ENCODE measurements at places on chromosomes 2 and 18.
A peak's percentile ranks its signal among the peaks of the same experiment; 100 is the strongest.

- DNase-seq: no peak
Observed at GRCh38 chr18:31658670-31659575, 25.5 kb downstream of the B4GALT6 start.

DNA sequence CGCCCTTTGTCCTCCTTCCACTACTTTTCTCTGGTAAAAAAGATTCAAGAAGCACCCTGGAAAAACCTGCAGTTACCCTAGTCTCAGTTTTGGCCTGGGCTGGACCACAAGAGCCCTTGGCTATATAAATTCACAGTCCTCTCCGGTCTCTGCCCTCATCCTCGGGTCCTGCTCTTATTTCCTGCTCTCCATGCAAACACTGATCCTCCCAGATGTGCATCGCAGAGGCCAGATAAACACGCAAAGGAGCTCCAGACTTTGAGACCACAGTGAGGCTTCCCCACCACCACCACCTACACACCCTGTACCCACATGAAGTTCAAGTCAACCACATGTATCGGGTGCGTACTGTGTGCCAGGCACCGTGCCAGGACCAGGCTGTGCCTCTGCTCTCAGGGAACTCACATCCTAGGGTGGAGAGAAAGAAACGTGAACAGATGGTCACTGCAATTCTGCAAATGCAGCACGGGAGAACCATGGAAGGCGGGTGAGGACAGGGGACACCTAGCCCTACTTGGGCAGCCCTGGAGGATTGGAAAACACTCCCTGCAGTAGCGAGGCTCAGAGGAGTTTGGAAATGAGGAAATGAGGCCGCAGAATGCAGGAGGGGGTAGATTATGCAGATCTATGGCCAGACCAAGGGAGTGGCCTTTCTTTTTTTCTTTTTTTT is 7.4 kb downstream of the CTDSP1 start:
- peak; percentile 78 for DNase-seq

DNA sequence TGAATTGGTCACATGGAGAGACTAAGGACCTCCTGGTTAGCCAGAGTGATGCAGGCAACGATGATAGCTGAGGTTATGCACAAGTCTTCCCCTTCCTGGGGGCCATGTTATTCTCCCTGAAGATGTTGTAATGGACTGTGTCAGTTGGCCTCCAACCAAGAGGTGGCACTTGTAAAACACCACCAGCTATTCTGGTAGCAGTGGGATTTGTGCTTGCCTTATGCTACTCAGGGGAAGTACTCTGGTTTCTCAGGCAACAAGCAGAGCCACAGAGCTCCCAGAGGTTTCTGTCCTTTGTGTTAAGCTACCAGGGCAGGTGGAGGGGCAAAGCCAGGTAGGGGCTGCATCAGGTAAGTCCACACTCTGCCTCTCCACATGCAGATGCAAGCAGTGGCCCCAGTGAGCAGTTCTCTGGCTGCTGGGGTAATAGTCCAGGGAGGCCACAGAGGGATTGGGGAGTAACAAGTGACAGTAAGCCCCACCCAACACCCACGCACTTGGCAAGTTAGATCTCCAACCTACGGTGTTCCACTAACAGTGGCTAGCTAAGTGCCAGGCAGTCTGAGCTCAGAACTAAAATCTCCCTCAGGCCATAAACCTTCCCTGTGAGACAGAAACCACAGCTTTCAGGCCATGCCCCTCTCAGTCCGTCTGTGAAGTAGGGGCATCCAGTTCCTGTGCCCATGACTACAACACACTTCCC is 99.7 kb downstream of the RND3 start:
- DNase-seq: no peak

DNA sequence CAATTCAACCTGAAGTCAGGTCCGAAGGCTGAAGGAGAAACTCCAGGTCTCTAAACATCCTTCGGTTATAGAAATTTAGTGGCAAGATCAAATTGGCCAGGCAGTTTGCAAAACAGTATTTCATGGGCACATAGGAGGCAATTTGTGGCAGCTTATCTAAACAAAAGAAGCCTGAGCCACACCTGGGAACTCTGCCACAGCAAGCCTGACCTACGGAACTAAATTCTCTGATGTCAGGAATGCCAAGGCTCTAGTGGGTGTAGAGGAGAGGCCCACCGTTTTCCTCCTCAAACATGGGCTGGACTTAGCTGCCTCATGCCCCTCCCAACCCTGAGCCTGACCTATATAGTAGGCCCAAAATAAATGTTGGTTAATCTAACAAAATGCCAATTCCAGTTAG is 16.0 kb downstream of the SATB2 start:
- no peak for DNase-seq

DNA sequence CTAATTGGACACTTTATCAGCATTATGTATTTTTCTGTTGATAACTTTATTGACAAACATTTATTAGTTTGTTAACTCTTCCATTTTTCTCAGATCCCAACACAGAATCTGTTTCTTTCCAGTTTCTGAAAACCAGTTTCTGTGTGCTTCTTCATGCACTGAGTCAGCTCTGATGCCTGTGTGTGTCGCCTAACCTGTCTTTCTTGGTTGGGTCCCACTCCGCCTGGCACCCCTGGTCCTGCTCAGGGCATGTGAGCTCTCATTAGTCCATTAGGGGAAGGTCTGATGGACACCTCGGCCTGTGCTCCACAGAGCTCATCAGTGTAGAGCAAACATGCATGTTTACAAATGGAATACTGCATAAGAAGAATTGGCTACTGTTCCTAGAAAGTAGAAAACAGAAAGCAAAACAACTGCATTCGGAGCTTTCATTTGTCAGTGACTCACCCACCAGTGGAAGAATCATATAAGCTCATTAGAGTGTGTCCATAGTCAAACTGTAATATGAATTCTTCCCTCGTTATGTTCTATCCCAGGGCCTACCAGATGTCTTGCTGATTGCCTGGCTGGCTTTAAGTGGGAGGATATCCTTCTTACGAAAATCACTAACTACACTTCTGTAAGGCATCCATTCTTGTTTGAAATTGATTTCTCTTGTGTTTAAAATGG is 137.7 kb downstream of the SNTG2 start:
- no peak for DNase-seq

DNA sequence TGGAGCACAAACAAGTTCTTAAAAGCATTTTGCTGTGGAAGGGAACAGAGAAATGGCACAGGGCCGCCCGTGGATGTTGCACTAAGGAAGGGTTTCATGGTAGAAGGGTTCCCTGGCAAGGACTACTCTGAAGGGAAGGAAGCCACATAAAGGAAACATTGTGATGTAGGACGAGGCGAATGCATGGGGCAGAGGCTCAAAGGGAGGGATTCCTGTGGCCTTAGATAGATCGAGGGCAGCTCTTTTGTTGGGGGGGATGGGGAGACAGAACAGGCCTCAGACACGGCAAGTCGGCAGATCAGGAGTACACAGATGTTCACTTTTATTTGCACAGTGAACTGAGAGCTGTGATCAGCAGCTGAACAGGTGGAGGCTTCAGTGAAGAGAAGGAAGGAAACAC is 205.4 kb downstream of the SNTG2 start:
- no peak for DNase-seq

- DNase-seq: no peak
Observed at GRCh38 chr18:64403784-64404503, 255.1 kb upstream of the LINC00305 start.

GRCh38 chr18:8952769-8953760 is 149.4 kb upstream of the NDUFV2 start:
- no peak for DNase-seq

DNA sequence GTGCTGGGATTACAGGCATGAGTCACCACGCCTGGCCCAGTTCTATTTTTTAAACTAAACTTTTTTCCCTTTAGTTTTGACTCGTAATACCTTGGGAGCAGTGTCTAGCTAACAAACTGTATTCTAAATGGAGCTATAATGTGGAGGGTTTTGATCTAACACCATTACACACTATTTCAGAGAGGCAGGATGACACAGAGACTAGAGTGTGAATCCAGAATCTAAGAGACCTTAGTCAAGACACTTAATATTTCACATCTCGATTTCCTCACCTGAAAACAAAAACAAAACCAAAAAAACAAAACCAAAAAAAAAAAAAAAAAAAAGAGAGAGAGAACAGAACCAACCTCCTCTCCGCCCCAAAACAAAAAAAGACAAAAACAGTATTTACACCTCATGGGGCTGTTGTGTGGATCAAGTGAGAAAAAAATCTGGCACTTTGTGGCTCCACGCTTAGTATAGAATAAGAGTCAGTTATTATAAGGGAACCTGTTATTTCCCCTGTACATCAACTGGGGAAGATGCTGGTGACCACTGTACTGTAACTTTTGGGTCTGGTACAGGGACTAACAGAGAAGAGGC is 31.3 kb downstream of the DARS1 start:
- no peak for DNase-seq

GRCh38 chr2:37648331-37649011 is 23.0 kb downstream of the CDC42EP3 start:
- no peak for DNase-seq

DNA sequence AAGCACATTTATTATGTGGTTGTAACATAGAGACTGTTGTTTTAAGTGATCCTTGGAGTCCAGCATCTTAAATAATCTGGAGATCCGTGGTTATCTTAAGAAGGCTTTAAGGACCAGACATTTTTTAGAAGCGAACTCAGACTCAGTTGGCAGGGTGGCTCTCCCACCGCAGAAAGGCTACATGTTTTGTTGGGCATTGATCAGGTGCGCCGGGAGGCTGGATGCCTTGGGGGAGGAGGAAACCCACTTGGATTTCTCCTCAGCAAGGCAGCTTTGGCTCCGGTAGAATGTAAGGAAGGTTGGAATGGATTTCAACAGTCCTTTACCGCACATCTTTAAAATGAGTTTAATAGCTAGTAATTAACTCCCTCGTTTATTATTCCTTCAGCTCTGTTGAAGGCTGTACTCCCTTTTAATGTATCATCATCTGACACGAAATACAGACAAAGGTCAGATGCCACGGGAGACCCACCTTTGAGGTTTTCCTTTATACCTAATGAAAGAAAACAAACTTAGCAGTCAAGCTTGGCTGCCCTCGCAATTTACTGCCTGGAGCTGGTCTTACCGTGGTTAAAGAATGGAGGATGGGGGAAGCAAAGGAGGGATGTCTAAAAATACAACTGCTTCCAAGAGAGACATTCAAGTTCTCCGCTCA is 1.2 kb downstream of the TMEM200C start:
- DNase-seq: no peak

DNA sequence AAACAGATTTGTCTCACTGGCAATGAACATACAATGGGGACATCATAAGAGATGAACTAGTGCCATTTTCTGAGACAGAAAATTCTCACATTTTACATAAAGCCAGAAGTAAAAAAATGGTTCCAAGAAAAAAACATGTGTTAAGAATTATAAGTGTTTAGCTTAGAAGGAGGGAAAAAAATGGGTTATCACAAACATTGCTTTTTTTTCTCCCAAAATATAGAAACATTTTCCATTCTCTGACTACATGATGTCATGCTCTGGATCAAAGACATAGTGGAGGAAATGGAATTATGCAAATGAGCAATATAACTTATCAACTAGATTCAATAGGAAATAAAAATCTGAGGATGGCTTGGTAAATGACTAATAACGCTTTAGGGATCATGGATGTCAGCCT is 49.8 kb downstream of the SPATS2L start:
- DNase-seq: no peak

DNA sequence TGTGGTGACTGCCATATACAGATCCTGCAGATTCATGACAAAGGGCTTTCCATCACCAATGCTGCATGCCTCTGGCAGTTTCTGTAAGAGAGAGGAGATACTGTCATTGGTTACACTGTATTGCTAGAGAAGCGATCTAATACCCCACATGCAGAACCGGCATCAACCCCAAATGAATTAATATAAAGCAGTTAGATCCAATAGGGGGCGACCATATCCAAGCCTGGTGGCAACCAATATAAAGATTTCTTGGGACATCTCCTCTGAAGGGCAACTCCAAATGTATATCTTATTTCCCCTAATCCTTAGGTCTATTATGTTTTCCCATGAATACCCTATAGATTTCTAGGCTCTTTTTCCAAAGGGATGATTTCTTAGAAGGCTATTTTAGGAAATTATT is 17.4 kb upstream of the IHH start:
- no peak for DNase-seq

- no peak for DNase-seq
Observed at GRCh38 chr18:71725256-71725655, 818.9 kb downstream of the CBLN2 start.

- DNase-seq: no peak
Observed at GRCh38 chr2:174606336-174606735, 8.7 kb upstream of the WIPF1 start.

- DNase-seq: no peak
Observed at GRCh38 chr2:133424876-133425275, 143.4 kb downstream of the NCKAP5 start.

- no peak for DNase-seq
Observed at GRCh38 chr2:12046641-12047040, 300.2 kb downstream of the LPIN1 start.
